ENCODE measurements at places on chromosomes 12 and 14.

DNA sequence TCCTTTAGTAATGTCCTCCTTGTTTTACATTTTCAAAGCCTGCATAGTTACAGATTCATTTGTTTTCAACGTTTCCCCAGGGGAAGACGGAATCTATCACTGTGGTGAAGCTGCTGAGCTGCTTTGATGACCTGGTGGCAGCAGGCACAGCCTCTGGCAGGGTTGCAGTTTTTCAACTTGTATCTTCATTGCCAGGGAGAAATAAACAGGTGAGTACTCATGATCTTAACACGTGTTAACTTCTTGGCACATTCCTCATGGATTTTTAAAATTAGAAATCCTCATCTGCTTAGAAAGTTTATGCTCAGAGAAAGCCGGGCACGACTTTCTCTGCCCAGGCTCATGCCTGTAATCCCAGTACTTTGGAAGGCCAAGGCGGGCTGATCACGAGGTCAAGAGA is 44.5 kb downstream of the TECPR2 start:
- DNase-seq = no peak

DNA sequence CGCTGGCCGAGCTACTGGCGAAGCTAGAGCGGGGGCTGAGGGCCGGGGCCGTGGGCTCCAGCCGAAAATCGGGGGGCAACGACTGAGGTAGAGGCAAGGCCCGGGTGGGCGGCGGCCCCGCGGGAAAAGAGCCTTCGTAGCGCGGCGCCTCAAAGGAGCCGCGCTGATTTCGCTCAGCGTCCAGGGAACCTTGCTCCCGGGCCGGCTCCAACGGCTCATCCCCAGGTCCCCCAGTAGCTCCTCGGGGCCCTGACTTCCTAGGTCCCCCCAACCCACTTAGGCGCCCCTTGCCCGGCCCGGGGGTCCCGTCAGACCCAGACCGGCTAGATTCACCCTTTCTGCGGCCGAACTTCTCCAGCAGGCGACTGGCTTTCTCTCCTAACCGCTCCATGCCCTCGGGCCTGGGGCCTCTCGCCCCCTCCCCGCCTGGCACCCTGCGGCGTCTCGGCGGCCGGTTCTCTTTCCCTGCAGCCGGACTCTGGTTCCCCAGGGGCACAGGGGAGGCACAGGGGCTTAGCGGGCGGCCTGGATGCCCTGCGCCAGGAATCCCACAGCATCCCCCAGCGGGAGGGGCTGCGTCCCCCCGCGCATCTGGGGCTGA is 375 bp downstream of the AJUBA start:
- DNase-seq = no peak

DNA sequence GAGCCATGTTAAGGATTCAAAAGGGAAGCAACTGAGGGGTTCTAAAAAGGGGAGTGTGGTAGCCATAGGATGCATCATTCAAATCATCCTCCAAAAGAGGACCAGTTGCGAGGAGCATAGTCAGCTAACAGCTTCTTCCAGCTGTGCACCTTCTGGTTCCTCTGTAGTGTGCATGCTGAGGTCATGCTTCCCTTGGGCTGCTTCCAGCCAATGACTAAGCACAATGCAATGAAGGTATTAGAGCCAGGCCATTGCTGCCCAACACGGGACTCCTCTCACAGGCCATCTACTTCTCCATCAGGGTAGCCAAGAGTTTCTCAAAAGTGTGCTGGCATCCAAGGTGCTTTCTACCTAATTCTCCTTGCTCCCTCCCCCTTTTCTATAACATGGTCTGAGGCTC is 69.2 kb upstream of the ARID2 start:
- no peak for DNase-seq

- no peak for DNase-seq
Measured at GRCh38 chr12:53289891-53290290, 5.5 kb upstream of the PFDN5 start.

- no peak for DNase-seq
Measured at GRCh38 chr14:104101086-104101621, 15.7 kb downstream of the ASPG start.

GRCh38 chr14:40345334-40345733 is 913.1 kb upstream of the FBXO33 start:
- no peak for DNase-seq

DNA sequence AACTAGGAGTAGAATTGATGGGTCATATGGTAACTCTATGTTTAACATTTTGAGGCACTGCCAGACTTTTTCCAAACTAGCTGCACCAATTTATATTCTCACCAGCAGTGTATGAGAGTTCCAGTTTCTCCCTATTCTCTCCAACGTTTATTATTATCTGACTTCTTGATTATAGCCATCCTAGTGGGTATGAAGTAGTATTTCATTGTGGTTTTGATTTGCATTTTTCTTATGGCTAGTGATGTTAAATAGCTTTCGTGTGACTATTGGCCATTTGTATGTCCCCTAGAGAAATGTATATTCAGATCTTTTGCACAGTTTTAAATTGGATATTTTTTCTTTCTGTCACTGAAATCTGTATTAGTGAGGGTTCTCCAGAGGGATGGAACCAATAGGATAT is 37.8 kb downstream of the HELB start:
- DNase-seq = no peak

DNA sequence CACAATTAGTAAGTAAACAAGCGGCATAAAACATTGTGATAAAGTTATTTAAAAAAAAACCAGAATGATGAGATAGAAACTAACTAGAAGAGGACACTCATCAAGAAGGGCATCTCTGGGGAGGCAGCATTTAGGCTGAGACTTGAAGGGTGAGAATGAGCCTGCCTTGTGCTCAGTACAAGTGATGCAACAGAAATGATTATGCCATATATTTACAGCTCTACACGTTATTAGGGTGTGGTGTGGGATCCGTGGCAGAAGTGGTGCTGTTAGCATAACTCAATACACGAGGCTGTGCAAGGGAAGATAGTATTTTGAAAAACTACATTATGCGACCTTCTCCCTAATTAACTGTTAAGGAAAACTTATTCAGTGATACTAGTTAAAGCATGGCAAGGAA is 178.5 kb upstream of the ATF7IP start:
- no peak for DNase-seq

- DNase-seq = no peak
Measured at GRCh38 chr12:4174417-4174816, 99.1 kb upstream of the CCND2 start.

DNA sequence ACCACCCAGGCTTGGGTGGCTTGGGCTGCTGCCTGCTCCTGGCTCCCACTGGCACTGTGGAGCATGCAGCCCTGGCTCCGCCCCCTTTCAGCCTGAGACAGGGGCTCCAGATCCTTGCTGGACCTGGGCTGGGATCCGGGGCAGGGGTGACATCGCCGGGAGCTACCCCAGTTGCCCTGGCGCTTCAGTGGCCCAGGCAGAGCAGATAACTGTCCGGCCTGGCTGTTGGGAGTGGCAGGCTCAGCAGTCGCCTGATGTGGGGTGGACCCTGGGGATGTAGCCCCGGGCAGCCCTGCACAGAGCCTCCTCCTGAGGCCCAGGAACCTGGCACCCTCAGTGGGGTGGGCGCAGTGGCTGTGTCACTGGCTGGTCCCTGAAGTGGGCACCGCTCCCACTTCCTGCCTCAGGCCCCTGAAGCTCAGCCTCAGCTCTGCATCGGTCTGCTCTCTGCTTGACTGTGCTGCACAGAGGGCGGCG is 57.9 kb downstream of the FUT8 start:
- no peak for DNase-seq

DNA sequence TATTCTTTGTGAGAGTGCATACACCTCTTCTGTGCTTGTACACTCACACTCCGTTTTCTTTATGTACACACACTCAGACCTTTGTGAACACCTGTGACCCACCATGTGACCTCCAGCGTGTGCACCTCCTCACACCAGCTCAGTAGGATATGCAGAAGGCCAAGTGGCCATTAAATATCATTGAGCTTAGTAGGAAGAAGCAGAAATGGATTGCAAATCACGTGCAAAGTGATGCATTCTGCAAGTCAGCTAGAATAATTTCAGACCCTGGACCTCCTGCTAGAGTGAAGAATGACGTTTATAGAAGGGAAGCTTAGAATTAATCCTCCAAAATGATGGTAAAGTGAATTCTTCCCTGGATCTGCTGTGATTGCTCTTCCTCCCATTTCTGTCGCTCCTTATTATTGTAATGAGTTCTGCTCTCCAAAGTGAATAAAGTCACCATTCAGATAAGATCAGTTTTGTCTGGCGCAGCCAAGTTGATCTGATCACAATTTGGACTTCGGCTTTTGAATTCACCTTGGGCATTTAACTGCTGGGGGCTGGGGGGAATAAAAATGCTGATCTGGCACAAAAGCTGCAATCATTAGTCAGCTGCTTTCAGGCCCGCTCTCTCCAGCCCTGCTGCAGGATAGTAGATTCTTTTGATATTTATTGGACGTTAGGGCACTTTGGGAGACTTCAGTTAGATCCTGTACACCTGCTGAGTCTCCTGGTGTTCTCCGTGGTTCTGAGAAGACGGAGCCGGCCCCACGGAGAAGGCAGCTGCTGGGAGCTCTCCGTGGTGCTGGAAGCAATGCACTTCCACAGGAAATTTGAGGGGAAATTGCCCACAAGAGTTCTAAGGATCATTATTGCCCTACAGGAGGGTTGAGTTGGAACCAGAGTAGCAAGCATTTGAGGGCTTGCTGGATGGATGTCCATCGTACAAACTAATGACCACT is 12.4 kb upstream of the NRXN3 start:
- no peak for DNase-seq

DNA sequence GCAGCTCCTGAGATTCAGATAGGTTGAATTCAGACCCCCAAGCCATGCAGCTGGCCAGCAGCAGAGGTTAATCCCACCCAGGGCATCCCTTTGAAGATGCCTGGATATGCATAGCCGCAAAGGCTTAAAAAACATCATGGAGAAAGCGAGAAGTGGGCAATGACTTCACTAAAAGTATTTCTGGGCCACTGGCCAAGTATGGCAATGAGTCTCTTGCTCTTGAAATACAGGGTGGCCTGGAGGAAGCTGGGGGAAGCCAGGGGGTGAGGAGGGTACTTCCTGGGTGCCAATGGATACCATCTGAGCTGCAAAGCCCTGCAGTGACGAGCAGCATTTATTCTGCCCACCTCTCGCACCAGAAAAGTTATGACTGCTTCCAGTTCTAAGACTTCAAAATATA is 539.3 kb upstream of the TBX3 start:
- DNase-seq = no peak

- DNase-seq = no peak
Measured at GRCh38 chr12:54448344-54448743, 25.1 kb downstream of the GTSF1 start.

GRCh38 chr14:87797001-87797400 is 196.0 kb downstream of the GALC start:
- DNase-seq = no peak

DNA sequence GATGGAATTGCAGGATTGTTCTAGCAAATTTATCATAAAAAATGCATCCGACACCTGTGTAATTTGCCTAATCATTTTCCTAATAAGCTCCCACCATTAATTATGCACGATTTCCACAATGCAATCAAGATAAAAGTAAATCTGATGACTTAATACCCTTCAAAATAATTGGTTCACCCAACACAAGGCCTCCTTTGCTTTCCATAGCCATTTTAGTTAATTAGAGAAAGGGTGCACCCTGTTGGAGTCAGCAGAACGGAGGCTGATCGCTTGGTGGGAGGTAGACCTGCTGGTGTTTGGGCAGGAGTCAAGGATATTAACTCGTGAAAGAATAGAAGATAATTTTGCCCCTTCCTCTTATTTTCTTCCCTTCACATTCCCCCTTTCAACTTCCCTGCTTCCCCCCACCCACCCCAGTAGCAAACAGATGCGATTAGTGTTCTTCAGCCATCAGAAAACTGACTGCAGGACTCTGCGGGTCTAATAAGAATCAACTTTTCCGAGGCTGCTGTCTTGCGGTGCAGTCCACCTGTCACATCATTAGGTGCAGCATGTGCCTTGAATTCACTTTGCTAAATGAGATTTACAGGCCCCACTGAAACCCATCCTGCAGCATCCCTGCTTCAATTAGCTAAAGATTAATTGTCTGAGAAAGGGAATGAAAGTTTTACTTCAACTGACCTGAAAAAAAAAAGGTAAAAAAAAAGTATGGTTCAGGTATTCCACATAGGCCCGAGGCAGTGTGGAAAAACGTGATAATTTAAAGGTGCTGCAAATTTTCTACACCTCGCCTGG is 553.7 kb upstream of the LMO3 start:
- DNase-seq = no peak

DNA sequence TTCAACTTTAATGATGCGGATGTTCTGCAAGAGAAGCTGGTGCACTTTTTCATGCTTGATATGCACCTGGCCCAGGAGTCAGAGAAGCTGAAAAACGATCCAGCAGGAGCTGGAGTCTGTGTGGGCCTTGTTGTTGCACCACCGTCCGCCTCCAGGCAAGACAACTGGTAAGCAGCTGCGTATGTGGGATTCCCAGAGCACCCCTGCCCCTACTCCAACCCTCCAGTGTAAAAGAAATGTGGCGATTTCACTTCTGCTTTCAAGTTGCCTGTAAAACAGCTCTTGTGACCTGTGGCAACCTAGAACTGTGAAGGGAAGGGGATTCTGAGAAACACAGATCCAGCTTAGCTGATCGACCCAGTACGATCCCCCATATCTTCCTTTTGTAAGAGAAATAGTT is 154.1 kb upstream of the PELI2 start:
- no peak for DNase-seq

DNA sequence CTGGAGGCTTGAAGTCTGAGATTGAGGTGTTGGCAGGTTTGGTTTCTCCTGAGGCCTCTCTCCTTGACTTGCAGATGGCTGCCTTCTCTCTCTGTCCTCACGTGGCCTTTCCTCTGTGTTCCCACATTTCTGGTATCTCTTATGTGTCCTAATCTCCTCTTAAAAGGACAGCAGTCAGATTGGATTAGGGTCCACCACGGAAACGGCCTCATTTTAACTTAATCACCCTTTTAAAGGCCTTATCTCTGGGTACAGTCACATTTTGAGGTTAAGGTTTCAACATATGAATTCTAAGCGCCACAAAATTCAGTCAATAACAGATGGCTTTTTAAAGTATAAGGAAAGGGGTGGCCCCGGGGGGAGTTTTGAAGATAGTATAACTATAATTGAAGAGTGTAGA is 33.5 kb downstream of the UNC79 start:
- no peak for DNase-seq

GRCh38 chr14:100735271-100735670 is 8.6 kb downstream of the DLK1 start:
- no peak for DNase-seq

DNA sequence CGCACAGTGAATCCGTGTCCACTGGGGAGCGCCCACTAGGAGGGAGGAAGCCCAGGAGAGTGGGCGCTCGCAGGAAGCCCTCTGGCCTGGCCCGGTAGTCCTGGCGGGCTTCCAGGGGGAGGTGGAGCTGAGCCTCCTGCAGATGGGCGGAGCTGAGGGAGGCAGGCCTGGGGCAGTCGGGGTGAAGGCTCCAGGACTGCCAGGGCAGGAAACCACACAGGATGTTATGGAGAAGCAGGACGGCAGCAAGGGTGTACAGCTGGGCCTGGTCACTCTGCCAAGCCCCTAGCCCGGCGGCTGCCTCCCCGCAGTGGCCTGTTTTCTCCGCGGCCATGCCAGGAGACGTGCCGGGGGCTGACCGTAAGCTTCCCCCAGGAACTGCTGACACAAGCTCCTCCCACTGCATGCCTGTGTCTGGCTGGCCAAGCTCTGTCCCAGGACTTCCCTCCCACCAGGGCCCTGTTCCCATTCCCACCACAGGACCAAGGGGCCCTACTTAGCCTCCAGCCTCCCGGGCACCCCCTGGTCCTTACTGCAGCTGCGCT is 143.4 kb upstream of the C14orf180 start:
- DNase-seq = no peak
